ENCODE measurements at places on chromosomes 6 and 20. TPM values are rescaled to one million over a fixed set of nuclear protein-coding genes. Genes with fewer than 3 reads are reported as not detected.

POPDC3 gene
- 35.5 TPM for total RNA-seq

LAMA4 gene
- 63.7 TPM for total RNA-seq

NKX2-2 gene
- not detected for total RNA-seq

RNF144B gene
- 20.0 TPM for total RNA-seq

ID4 gene
- 44.0 TPM for total RNA-seq

MRPL14 gene
- 41.2 TPM for total RNA-seq

CTCFL gene
- total RNA-seq, result not detected

PTCRA gene
- not detected for total RNA-seq

EYS gene
- 0.44 TPM for total RNA-seq

CNR1 gene
- 3.8 TPM for total RNA-seq

PFDN6 gene
- 43.9 TPM for total RNA-seq

WFDC2 gene
- total RNA-seq, result 6.9 TPM

SASH1 gene
- 36.2 TPM for total RNA-seq

MYB gene
- total RNA-seq, result 0.24 TPM
